ENCODE measurements at places on chromosomes 12 and 14.
A peak's percentile ranks its signal among the peaks of the same experiment; 100 is the strongest.

DNA sequence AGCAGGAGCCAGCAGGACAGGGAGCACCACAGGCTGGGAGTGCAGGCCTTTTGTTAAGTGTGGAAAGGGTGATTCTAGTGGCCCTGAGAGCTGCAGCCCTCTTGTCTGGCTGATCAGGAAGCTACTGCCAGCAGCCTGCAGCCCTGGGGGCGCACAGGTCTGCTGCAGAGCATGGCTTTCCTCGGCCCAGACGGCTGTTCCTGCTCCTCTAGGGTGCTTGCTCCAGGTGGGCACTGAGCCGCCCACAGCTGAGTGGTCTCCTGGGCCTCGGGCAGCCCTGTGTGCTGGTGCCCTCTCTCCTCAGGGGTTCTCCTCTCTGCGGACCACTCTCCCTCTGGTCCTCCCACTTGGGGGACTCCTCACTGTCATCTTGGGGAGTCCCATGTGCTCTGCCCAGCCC is 18.9 kb downstream of the CCDC88C start:
- no peak for DNase-seq

- DNase-seq, result no peak
Measured at GRCh38 chr14:76697246-76697905, 63.9 kb upstream of the VASH1 start.

DNA sequence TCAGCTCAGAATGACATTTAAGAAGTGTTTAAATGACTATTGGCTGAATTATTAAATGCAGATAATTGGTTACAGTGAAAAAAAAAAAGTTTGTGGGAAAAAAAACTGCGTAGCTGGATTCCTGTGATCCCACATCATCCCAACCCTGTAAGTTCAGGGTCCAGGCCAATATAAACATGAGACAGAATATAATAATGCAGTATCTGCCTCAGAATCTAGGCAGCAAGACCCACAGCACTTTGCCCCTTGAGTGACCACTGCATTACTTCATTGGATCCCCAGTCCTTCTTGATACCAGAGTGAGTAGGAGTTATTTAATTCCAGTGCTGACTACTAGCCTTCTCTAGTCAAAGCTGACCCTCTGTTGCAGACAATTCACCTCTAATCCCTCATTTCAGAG is 272.6 kb downstream of the CCER1 start:
- no peak for DNase-seq

GRCh38 chr14:63039866-63040265 is 5.4 kb downstream of the KCNH5 start:
- no peak for DNase-seq

GRCh38 chr12:127295630-127296029 is 971.3 kb upstream of the TMEM132C start:
- no peak for DNase-seq

DNA sequence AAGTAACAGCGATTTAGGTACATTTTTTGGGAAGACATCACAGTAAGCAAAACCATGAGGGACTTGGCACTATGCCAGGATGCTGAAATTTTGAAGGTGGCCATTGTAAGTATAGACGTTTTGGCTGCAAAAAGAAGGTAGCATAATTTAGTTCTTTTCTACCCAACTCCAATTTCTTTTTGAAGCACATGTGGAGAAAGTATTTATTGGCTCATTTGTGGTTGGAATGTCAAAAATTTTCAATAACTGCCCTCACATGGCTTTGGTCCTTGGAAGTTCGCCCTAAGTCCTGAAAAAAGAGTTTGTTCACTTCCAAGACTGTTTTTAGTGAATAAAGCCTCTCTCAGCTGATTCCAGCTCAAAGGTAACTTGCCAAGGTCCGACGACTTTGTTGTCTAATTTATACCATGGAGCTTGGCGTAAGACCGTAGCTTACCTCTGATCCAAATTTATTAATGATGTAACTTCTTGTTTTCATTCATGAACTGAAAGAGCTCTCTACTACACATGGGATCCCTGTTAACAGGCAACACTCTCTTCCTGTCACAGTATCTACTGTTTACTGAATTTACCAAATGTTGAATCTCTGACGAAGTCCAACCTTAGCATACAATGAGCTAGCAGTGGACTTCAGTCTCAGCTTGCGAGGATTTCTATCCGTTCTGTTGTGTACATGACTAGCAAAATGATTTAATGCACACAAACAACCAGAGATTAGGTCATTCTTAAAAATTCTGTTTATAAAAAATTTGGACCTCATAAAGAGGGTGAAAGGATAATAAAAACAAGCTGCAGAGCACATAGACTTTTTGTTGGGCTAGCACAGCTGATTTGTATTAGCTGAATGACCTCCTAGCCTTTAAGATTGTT is 49.0 kb downstream of the MSRB3 start:
- no peak for DNase-seq

- no peak for DNase-seq
Measured at GRCh38 chr12:94644141-94644979, 6.0 kb downstream of the TMCC3 start.

GRCh38 chr12:62466018-62466593 is 520 bp upstream of the MON2 start:
- no peak for DNase-seq

DNA sequence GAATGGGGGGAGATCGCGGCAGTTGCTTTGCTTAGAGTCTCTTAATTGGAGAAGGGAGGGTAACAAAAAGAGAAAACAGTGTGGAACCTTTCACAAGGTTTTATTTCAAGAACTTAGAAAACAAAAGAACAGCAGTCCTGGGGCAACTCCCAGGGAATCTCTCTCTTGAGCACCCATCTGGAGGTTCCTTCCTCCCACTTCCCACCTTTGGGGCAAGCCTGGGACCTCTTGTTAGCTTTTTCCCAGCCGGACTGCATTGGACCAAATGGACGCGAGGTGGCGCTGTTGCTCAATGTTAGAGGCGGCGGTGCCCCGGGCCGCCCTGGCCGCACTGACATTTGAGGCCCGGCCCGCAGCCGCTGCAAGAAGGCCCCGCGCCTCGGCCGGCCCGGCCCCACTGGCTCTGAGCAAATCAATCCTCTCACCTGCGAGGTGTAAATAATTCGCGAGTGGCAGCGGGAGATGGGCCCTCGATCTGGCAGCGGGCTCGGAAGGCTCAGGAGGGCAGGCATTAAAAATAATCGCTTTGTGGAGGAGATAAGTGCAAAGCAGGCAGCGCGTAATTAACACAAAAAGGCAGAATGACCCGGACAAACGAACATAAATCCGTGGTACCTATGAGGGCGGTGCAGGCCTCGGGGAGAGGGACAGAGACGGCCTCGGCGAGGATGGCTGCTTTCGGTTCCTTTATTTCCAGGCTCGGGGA is 2.8 kb upstream of the HOXC8 start:
- peak; percentile 93 for DNase-seq

- no peak for DNase-seq
Measured at GRCh38 chr14:50669441-50669986, 1.4 kb upstream of the SAV1 start.

- DNase-seq, result no peak
Measured at GRCh38 chr12:113938471-113938870, 27.7 kb downstream of the RBM19 start.

- no peak for DNase-seq
Measured at GRCh38 chr14:40318211-40318719, 886.0 kb upstream of the FBXO33 start.

DNA sequence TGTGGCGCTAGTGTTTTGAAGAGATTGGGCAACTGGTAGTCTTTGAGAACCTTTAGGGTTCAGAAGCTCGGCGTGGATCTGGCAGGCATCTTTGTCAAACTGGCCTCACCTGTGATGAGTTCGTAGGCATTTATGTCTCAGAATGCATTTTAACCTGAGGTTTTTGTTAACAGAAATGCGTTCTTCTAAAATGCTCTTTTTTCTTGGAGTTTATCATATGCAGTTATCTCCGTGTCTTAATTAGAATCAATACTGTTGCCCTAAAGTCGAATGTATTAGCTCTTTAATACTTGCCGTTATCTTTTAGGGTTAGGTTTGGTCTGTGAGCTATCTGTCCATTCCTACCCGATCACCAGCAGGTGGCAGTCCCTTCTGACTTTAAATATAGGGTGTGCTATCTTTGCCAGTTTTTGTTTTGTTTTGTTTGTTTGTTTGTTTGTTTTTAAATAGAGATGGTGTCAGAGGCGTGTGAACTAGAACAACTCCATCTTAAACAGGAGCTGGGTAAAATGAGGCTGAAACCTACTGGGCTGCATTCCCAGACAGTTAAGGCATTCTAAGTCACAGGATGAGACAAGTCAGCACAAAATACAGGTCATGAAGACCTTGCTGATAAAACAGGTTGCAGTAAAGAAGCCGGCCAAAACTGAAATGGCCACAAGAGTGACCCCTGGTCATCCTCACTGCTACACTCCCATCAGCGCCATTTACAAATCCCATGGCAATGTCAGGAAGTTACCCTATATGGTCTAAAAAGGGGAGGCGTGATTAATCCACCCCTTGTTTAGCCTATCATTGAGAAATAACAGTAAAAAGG is 1.4 kb downstream of the ATF1 start:
- DNase-seq, result no peak

DNA sequence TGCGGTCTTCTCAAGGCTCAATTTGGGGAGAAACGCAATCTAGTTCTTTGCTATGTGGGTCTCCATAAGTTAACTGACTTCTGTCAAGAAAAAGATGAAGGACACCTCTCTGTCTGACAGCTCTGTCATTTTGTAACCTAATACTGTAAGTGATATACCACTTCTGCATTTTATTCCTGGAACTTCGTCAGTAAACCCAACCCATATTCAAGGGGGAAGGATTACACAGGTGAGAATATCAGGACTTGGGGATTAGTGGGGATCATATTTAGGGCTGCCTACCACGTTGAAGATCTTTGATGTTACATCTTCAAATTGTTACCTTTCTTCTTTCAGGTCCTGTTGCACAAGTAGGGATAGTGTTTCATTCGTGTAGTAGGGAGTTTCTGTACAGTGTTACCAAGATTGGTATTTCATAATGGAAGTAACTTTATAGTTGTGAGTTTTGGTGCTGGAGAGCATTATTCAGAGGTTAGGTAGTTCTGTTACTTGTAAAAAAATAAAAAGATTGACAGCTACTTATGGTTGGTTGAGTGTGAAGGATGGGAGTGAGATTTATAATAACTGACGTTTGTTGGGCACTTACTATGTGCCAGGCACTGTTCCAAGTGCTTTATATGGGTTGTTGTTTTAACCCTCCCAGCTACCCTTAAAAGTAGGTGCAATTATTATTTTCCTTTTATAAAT is 1.6 kb downstream of the TMEM260 start:
- DNase-seq, result no peak

- DNase-seq, result no peak
Measured at GRCh38 chr12:6963016-6963731, 7.3 kb downstream of the PHB2 start.

DNA sequence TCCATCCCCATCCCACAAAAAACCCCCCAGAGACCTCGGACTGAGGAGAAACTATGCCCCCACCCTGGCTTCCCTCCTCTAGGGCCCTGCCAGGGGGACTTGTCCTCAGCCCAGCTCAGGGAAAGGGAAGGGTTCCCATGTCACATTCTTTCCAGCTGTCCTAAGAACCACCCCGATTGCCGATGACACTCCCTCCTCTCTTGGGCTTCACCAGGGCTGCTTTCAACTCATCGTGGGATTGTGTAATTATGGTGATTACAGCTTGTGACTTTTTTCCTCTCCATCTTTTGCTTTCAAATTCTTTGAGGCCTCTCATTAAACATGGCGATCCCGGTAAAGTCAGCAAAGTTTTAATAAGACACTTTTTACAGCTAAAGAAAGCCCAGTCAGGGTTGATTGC is 344.0 kb downstream of the DPF3 start:
- DNase-seq, result no peak

- no peak for DNase-seq
Measured at GRCh38 chr14:102474934-102475333, 34.6 kb downstream of the ANKRD9 start.

DNA sequence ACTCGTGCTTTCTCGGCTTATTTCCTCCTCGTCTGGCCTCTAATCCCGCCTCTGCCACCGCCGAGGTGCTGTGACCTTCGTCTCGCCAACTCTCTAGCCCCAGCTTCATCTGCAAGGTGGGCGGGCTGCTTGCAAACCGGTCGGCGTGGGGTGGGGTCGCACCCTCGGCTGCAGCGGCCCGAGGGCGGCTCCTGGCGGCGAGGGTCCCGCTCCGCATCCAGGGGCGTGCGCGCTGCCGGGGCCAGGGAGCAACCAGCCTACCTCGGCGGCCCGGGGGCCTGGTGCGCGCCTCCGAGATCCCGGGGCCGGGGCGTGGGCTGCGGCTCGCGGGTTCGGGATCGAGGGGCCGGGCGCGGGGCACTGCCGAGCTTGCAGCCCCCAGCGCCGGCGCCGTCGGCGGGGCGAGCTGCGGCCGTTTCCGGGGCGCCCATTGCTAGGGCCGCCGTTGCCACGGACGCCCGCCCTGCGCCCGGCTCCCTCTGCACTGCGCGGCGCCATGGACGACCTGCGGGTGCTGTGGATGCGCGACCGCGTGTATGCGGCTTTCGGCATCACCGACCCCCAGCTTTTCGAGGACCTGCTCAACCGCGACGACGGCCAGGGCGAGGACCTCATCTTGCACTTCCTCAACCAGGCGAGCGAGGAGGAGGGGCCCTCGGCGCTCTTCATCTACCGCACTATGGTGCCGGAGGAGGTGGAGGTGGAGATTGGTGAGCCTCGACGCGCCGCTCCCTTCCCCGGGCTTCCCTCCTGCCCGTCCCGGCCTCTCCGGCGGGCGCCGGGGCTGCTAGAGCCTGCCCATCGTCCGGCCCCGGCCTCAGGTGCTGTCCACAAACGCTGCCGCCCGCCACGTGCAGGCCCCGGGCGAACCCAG is at the start of gene DNAH10:
Gene DNAH10 (plus strand): TSS at position 461 of the 874 bp plus-strand sequence. CDS start 36 bp downstream, at position 497.
- DNase-seq, result peak; percentile 67

DNA sequence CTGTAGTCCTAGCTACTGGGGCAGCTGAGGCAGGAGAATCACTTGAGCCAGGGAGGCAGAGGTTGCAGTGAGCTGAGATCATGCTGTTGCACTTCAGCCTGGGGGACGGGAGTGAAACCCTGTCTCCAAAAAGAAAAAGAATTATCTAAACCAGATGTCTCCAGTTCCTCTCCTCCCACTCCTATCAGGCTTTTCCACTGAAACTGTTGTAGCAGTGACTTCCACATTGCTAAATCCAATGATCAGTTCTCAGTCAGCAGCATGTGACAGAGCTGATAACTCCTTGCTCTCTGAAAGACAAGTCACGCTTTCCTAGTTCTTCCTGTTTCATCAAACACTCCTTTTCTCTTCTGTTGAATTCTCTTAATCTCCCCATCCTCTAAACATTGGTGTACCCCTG is 8.6 kb downstream of the SLC38A6 start:
- DNase-seq, result no peak

DNA sequence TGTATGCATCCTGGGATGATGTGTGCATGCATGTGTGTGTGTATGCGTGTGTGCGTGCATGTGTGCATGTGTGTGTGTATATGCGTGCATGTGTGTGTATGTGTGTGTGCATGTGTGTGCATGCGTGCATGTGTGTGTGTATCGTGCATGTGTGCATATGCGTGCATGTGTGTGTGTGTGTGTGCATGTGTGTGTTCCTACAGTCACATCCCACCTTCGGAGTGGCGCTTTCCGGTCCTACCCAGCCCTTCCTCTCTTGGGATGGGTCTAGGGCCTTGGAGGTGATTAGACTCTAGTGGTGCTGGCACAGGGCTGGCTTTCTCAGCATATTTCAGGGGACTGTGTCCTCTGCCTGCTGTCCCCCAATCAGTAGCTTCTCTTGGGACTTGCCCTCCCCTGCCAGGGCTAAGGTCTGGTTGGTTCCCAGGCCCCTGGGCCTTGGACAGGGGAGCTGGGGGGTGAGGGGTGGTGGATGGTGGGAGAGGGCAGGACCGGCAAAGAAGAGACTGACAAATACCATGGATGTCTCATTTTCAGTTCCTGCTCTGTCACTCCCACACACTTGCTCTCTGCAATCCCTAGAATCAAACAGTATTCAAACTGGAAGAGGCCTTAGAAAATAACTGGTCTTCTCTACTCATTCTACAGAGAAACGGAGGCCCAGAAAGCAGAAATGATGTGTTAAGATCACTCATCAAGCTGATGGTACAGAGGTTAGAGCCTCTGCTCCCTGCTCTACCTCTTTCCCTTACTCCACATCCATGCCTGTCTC is 21.9 kb upstream of the FAIM2 start:
- DNase-seq, result no peak

All from activated naive CD4-positive, alpha-beta T cell treated with anti-CD3 and anti-CD28 coated beads, Interleukin-2, amount 50 U/mL, for 72 hours (primary cell).